Nucleus accumbens (tissue), 56 donors: ENCODE measurements at places on chromosomes 1 and 21.

DNA sequence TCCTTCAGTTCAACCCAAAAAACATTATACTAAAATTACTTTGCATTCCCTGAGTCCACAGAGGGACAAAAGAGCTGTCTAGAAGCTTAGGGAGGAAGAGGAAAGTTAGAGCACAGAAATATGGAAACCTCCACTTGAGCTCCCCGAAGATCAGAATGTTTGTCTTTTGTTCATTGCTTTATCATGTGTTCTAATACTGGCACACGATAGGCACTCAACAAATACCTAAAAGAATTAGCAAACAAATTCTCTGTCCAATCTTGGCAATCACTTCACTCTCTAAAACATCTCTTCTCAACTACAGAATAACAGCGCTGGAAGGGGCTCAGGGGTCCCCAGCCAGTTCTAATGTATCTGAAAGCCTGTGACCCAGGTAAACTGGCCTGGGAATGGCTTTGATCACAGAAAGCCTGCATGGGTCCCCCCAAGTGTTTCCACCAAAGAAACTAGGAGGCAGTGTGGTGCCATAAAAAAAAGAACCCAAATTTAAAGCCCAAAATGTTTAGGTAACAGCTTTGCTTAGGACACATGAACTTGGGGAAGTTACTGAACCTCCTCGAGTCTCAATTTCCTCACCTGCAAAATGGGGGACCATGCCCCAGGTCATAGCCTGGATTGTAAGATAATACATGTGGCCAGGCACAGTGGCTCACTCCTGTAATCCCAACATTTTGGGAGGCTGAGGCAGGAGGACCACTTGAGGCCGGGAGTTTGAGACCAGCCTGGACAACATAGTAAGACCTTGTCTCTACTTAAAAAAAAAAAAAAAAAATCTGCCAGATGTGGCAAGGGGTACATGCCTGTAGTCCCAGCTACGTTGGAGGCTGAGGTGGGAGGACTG lies 45.8 kb downstream of the SSBP3 start:
- DNase-seq = no peak

DNA sequence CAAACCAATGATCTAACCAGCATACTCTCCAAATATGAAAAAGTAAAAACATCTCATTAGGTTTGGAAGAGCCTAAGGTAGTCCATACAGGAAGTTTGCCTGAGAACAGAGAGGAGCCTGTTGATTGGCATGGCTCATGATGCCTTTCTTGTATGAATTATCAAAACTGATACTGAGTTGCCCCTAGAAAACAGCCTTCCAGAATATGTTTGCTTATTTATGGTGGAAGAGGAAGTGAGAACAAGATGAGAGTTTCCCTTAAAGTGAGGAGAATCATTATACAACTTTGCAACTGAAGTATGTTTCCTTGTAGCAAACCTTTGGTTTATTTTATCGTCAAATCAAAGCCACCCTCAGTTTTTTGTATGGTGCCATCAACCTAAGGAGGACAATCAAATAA lies 23.8 kb upstream of the KIAA1614 start:
- no peak for DNase-seq

GRCh38 chr1:58324558-58324957 lies 222.0 kb downstream of the OMA1 start:
- DNase-seq = no peak

- DNase-seq = no peak
These were observed 89.8 kb downstream of the UCK2 start for GRCh38 chr1:165917166-165917565.

- no peak for DNase-seq
These were observed 27.0 kb downstream of the PROX1 start for GRCh38 chr1:214014730-214015129.
